Type B pancreatic cell (in vitro differentiated cells): ENCODE measurements at places on chromosomes 1 and 21.

- no peak for DNase-seq
These were observed 37.4 kb downstream of the PRDM2 start for GRCh38 chr1:13737398-13737797.

GRCh38 chr1:46675549-46676314 lies 4.1 kb downstream of the TEX38 start:
- DNase-seq, result no peak

DNA sequence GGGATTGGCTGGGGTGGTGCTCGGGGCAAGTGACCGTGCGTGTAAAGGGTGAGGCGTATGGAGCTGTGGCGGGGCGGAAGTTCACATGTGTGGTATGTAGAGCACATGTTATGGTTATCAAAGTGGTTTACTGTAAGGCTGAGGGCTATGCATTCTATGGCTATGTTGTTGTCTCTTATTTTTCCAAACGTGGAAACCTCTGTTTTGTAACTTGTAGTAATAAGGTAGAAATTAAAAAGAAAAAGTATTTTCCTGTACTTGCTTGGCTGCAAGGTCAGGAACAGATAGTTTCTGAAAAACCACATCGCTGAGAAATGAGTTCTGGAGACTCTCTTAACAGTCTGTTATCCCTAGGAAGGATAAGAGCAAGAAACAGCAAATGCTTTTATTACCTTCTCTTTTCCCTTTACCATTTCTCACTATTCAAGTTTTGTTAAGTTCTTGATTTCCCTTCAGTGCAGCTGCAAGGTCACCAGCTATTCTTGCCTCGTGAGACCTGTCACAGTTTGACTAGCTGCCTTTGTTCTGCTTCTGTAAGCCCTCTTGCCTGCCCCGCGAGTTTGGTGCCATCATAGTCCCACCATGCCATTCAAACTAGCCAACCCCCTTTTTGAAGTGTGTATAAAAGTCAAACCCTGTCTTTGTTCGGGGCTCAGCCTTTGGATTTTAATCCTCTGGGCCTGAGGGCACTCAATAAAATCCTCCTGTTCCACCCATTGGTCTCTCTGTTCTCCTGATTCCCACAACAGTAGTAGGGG lies 9.5 kb downstream of the RNU1-2 start:
- no peak for DNase-seq

- no peak for DNase-seq
These were observed 4.6 kb upstream of the EPS8L3 start for GRCh38 chr1:109768335-109768650.

GRCh38 chr1:93328809-93329760 lies 16.6 kb upstream of the DR1 start:
- no peak for DNase-seq
